ENCODE measurements at places on chromosomes 13 and 19.

- DNase-seq, result no peak
- no peak overlapping the region for H3K4me3 ChIP-seq
- H3K27me3 ChIP-seq, result no peaks in the 10 kb centered on the region
- no peak overlapping the region for H3K27ac ChIP-seq
Observed at GRCh38 chr13:107580741-107581412, 634.5 kb downstream of the LIG4 start.

DNA sequence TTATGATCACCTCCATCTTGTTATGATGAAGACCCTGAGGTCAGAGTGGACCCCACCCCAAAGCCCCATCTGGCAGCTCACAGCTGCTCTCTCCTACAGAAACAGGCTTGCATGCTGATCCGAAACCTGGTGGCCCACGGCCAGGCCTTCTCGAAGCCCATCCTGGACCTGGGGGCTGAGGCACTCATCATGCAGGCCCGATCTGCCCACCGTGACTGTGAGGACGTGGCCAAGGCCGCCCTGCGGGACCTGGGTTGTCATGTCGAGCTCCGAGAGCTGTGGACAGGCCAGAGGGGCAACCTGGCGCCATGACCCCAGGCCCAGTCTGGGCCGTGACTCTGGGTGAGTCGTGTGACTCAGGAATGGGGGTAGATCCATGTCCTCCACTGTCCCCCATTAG, 6.5 kb upstream of the SLC25A42 start:
- no peaks in the 10 kb centered on the region for H3K27me3 ChIP-seq
- H3K36me3 ChIP-seq, result peaks cover 3% of the 10 kb centered on the region
- no peak for DNase-seq
- no peaks in the 10 kb centered on the region for H3K4me1 ChIP-seq

DNA sequence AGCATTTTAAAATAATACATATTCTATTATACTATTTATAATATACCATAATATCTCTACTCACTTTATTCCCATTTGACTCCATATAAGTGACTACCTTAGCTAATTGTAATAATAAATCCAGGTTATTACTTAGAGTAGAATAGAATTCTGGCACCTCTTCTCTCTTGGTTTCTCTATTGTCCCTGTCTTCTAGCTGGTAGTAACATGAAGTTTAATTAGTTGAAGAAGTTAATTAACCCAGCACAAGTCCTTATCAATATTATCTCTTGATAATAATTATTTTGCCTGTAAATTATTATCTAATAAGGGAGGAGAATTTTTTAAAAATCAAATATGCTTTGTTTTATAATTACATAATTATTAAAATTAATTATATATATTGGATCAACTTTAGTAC, 1571.2 kb upstream of the PRR20A start:
- H3K4me3 ChIP-seq, result no peak overlapping the region
- no peaks in the 10 kb centered on the region for H3K4me1 ChIP-seq
- H3K27ac ChIP-seq, result no peak overlapping the region
- no peaks in the 10 kb centered on the region for H3K36me3 ChIP-seq
- no peaks in the 10 kb centered on the region for H3K27me3 ChIP-seq

GRCh38 chr19:38718747-38719543, 25.3 kb downstream of the CAPN12 start:
- H3K36me3 ChIP-seq, result peaks cover 5% of the 10 kb centered on the region
- no peak overlapping the region for H3K4me3 ChIP-seq
- no peak overlapping the region for H3K27ac ChIP-seq
- no peaks in the 10 kb centered on the region for H3K4me1 ChIP-seq

GRCh38 chr19:6464070-6464873, at the start of gene CRB3:
TSS of gene CRB3 (plus strand) at chr19:6464271. CDS start at chr19:6464702, 431 bp downstream.
- peak within 1 kb of the TSS; percentile 50 for H3K4me3 ChIP-seq
- peaks cover 5% of the 10 kb centered on the region for H3K36me3 ChIP-seq
- DNase-seq, result peak; percentile 51
- no peak within 1 kb of the TSS for H3K27ac ChIP-seq
- H3K27me3 ChIP-seq, result no peaks in the 10 kb centered on the region

DNA sequence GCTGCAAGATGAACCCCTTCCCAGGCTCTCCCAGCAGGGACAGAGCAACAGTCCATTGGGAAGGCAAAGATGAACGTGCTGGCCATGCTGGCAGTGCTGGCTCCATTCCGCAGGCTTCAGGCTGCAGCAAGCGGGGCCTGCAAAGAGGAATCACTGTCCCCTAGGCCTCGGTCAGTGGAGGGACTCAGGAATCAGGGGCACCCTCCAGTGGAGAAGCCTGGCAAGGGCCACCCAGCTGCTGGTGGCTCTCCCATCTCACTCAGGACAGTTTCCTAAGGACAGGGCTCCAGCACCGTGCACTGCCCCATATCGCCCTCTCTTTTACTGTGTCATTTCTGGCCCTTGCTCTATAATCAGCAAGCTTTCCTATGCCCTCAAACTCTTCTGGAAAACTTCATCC, 498.6 kb downstream of the EFNB2 start:
- no peaks in the 10 kb centered on the region for H3K36me3 ChIP-seq
- H3K4me1 ChIP-seq, result no peaks in the 10 kb centered on the region
- no peak overlapping the region for H3K27ac ChIP-seq
- DNase-seq, result no peak
- H3K4me3 ChIP-seq, result no peak overlapping the region
- H3K27me3 ChIP-seq, result no peaks in the 10 kb centered on the region

- H3K27ac ChIP-seq, result no peak overlapping the region
- H3K4me3 ChIP-seq, result no peak overlapping the region
- no peaks in the 10 kb centered on the region for H3K36me3 ChIP-seq
- DNase-seq, result no peak
- no peaks in the 10 kb centered on the region for H3K4me1 ChIP-seq
Observed at GRCh38 chr13:30976025-30976424, 43.6 kb downstream of the TEX26 start.

All from activated naive CD8-positive, alpha-beta T cell treated with anti-CD3 and anti-CD28 coated beads, Interleukin-2, amount 10 ng/mL, durations not matched to agents 7 days and 5 days (primary cell).